Posterior cingulate gyrus (tissue), 11 donors: ENCODE measurements at places on chromosomes 6 and 20.
A peak's percentile ranks its signal among the peaks of the same experiment; 100 is the strongest.

DNA sequence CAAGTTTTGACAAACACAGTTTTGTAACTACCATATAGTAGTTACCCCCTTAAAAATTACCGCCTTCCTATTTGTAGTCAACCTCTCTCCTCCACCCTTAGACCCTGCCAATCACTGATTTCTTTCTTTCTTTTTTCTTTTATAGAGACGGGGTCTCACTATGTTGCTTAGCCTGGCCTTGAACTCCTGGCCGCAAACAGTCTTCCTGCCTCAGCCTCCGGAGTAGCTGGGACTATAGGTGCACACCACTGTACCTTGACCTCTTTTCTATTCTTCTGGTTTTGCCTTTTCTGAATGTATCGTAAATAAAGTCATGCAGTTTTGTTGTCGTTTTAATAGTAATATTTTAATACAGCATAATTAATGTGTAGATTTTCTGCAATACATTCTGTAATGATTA, 460.3 kb downstream of the EPM2A start:
- DNase-seq = no peak

- DNase-seq = no peak
Measured at GRCh38 chr6:102204351-102204750, 810.8 kb downstream of the GRIK2 start.

- no peak for DNase-seq
Measured at GRCh38 chr6:135210632-135211305, 29.7 kb downstream of the MYB start.

DNA sequence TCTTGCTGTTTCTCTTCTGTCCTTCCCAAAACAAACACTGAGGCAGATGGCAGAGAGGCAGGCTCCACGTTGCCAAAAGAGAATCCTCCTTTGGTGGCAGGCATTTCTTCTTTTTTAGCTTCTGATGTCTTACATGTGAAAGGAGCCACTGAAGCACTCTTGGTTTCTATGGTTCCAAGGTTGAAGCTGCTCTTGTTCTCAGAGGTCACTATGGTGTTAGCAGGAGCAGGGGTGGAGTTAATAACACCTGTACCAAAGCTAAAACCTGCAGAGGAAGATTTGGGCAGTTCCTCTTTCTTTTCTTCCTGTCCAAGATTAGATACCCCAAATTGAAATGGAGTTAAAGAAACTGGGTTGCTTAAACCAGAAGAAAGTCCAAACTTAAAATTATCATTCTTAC, 28.8 kb downstream of the FAM8A1 start:
- no peak for DNase-seq

DNA sequence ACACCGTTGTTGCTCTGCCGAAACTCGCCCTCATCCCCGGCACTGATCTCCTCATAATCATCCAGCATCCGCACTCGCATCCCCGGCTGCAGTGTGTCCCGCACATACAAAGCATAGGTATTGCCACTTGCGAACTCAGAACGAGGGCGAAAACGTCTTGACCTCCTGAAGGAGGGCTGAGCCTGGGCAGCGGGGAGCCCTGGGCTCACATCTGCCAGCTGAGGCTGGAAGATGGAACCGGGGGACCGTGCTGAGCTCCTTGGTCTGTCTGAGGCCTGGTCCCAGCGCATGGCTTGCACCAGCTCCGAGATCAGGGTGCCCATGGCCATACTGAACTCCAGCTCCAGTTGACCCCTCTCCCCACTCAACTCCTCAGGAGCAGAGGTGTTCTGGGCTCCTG, 2.7 kb downstream of the CUL7 start:
- peak; percentile 71 for DNase-seq

GRCh38 chr20:25361287-25361683, 29.4 kb downstream of the ABHD12 start:
- DNase-seq = no peak

DNA sequence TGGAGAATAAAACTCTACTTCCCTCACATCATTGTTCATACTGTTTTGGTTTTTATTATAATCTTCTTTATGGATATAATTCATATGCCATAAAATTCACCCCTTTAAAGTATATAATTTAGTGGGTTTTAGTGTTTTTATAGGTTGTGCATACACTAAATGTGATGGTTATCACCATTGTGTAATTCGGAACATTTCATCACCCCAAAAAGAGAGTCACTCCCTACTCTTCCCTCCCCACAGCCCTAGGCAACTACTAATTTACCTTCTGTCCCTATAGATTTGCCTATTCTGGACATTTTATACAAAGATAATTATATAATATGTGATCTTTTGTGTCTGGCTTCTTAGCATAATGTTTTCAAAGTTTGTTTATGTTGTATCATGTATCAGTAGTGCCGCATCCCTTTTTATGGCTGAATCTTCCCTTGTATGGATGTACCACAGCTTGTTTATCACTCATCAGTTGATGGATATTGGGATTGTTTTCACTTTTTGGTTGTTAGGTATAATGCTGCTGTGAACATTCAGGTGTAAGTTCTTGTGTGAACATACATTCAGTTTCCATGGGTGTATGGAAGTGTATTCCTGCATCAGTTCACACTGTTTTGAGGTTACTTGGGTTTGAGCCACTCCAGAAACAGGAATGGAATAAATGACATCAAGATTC, 4.2 kb downstream of the TM9SF4 start:
- DNase-seq = no peak
